Mesangial cell (primary cell): ENCODE measurements at places on chromosomes 3 and 15. TPM values are rescaled to one million over a fixed set of nuclear protein-coding genes. Genes with fewer than 3 reads are reported as not detected.

Gene U2SURP
- 13.6 and 20.5 TPM in 2 replicates for total RNA-seq

Gene TM4SF18
- 0.51 TPM in 1 of 2 replicates, not detected in the other for total RNA-seq

Gene EPHA3
- 0.81 and 3.3 TPM in 2 replicates for total RNA-seq

Gene MYNN
- 11.2 and 11.3 TPM in 2 replicates for total RNA-seq

Gene PLSCR5
- total RNA-seq: not detected in 2 replicates

Gene HESX1
- 1.0 and 2.6 TPM in 2 replicates for total RNA-seq

Gene ATP8B4
- not detected in 2 replicates for total RNA-seq

Gene IQCH
- total RNA-seq: 1.1 and 2.0 TPM in 2 replicates

Gene SLC38A3
- total RNA-seq: 0.51 TPM in 1 of 2 replicates, not detected in the other

Gene DPP8
- 19.6 and 20.0 TPM in 2 replicates for total RNA-seq

Gene SNX33
- 13.0 and 28.8 TPM in 2 replicates for total RNA-seq

Gene FBXL2
- 10.4 and 22.8 TPM in 2 replicates for total RNA-seq

Gene GPR87
- 0.49 and 0.51 TPM in 2 replicates for total RNA-seq

Gene ANKUB1
- not detected in 2 replicates for total RNA-seq

Gene ARL14
- not detected in 2 replicates for total RNA-seq

Gene GBE1
- 20.7 and 23.5 TPM in 2 replicates for total RNA-seq

Gene SCN5A
- total RNA-seq: 0.76 and 2.9 TPM in 2 replicates

Gene IL17RE
- 1.1 and 4.6 TPM in 2 replicates for total RNA-seq

Gene GOLGA8G
- not detected in 2 replicates for total RNA-seq

Gene IMPG2
- 0.13 and 0.16 TPM in 2 replicates for total RNA-seq

Gene APOD
- total RNA-seq: not detected in 2 replicates

Gene ISG20
- total RNA-seq: 2.6 and 5.7 TPM in 2 replicates

Gene RETNLB
- total RNA-seq: not detected in 2 replicates

Gene LRRIQ4
- total RNA-seq: not detected in 2 replicates

Gene SERF2
- total RNA-seq: 666 and 979 TPM in 2 replicates

Gene HHLA2
- total RNA-seq: not detected in 2 replicates

Gene CSPG5
- total RNA-seq: 0.76 and 1.6 TPM in 2 replicates
